Bronchial epithelial cell (primary cell): ENCODE measurements at places on chromosomes 12 and 14. TPM values are rescaled to one million over a fixed set of nuclear protein-coding genes. Genes with fewer than 3 reads are reported as not detected.

The PRPH gene
- 0.26 and 0.51 TPM in 2 replicates for total RNA-seq

The CLBA1 gene
- total RNA-seq, result 8.4 and 14.1 TPM in 2 replicates

The GLS2 gene
- total RNA-seq, result 5.2 and 6.1 TPM in 2 replicates

The LBHD2 gene
- not detected in 2 replicates for total RNA-seq

The RFLNA gene
- not detected in 2 replicates for total RNA-seq

The SOX5 gene
- total RNA-seq, result under 0.01 TPM in 2 replicates

The TBX5 gene
- total RNA-seq, result not detected in 2 replicates

The PLCZ1 gene
- not detected in 2 replicates for total RNA-seq

The IKZF4 gene
- 0.26 and 0.64 TPM in 2 replicates for total RNA-seq

- DNase-seq, result no peak
Measured at GRCh38 chr12:47964106-47964728, 821 bp downstream of the TMEM106C start.

GRCh38 chr14:76998910-76999309 is 29.6 kb downstream of the IRF2BPL start:
- DNase-seq, result no peak

DNA sequence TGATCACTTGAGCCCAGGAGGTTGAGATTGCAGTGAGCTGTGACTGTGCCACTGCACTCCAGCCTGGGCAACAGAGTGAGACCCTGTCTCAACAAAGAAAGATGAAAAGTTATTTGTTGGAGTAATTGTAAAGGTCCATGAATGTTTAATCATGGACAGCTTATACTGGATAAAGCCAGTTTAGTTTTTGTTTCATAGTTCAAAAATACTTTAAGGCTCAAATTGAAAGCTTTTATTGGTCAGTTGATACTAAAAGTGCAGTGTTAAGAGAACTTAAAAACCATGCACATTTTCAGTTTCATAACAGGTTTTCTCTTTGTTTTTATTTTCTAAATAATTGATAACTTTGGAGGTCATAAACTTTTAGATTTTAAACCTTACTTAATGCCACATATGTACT is 108.4 kb downstream of the MON2 start:
- DNase-seq, result no peak

DNA sequence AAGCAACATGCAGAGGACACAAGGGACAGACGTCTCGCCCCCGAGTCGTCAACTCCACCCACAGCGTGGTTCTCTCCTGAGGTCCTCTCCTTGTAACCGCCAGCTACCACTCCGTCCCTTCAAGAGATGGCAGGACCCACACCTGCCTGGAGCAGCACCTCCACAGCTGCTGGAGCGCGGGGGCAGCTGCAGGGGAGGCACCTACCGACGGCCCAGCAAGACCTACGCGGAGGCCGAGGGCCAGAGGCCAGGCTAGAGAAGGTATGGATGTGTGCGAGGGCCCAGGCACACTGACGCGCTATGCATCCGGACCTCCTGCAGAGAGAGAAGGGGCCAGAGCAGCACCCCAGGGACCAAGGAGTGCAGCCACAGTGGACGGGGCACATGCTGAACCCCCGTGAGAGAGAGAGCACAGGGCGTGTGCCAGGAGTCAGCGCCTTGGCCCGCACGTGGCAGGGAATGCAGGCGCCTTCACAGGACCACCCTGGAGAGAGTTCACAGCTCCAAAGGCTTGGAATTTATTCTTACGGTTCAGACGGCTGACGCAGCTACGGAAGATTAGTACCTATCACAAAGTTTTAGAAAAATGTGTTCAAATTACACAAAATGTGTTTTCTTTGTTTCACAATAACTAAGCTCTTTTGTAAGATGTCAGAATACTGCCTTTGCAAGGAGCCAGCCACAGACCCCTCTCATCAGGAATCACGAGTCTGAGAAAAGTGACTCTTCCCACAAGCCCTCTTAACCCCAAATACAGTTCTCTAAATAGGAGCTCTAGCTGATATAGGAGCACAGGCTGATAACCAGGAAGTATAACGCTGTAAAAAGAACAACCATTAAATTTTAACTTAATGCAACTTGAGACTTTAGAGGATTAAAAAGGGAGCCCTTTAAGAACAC is 36.8 kb downstream of the CDC42BPB start:
- DNase-seq, result no peak

DNA sequence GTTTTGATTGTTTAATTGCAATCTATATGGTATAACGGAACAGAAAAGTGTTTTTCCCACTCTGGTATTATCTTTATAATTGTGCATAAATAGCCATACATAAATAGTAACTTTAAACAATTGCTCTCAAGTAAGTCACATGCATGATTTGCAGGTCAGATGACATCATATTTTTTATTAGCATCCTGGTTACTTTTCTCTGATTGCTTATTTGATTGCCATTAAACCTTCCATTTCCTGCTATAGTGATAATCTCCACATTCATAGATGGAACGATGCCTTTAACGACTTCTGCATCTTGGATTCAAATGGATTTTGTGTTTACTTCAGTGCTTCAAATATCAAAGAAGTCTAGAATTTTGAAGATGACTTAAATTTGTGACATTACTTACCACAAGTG is 3.5 kb upstream of the KLRK1 start:
- no peak for DNase-seq

DNA sequence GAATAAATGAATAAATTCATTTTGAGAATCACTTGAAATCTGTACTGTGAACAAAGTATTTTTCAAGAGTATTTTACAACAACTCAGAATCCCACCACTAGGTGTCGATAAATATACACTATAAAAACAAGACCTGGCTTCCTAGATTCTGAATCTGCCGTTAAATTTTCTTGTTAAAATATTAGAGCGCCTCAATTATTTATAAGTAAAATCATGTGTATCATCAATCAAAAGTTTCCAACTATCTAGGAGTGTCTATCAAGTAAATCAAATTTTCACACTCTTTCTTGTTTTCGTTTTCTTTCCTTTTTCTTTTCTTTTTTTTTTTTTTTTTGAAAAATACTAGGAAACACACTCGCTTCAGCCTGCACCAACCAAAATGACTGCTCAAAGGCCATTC is 179.2 kb upstream of the DCN start:
- peak; percentile 50 for DNase-seq

GRCh38 chr12:31715283-31715825 is 13.5 kb downstream of the AMN1 start:
- peak; percentile 88 for DNase-seq

GRCh38 chr12:26402648-26403047 is 207.3 kb downstream of the SSPN start:
- DNase-seq, result peak; percentile 87

GRCh38 chr12:123807670-123808069 is 45.6 kb downstream of the DNAH10 start:
- DNase-seq, result no peak

DNA sequence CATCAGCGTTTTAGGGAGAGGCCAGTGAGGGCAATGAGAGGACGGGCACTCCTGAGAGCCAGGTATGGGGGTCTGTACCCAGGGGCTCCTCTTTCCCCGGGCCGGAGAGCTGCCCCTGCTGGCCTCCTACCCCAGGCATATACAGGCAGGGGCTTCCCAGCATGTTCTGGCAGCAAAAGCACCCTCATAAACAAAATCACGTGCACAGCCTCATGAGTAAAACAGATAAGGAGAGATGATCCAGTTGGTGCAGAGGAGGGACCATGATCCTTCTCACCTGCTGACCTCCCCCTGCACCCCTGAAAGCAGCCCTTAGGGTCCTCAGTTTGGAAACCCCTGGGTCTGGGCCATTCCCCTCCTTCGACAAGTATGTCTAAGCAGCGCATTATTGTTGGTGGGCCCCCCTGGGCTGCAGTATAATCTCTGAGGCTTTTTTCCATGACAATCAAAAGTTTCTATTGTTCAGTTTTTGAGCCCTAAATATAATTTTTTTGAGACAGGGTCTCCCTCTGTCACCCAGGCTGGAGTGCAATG is 5.0 kb upstream of the KRT4 start:
- no peak for DNase-seq

- DNase-seq, result no peak
Measured at GRCh38 chr12:75842090-75842489, 189.5 kb downstream of the PHLDA1 start.

- no peak for DNase-seq
Measured at GRCh38 chr12:70449753-70450341, 83.8 kb downstream of the KCNMB4 start.

GRCh38 chr12:51389302-51389999 is 1.8 kb downstream of the GALNT6 start:
- DNase-seq, result peak; percentile 80

DNA sequence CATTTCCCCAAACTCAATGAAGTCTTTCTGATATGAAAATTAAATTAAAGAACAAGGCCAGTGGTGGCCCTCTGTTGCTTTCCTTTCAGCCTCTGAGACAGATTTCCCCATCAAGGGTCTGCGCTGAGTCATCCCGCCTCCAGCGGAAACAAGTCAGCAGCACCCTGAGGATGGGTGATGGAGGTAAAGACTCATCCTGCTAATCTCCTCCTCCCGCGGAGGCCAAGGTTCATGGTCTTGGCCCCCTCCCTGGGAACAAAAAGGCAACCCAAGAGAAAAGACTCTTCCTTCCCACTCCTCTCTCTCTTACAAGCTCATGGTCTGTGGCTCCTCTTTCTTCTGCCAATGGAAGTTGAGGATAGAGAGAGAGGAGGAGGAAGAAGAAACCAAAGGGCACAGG is 9.0 kb upstream of the NUMB start:
- DNase-seq, result no peak

DNA sequence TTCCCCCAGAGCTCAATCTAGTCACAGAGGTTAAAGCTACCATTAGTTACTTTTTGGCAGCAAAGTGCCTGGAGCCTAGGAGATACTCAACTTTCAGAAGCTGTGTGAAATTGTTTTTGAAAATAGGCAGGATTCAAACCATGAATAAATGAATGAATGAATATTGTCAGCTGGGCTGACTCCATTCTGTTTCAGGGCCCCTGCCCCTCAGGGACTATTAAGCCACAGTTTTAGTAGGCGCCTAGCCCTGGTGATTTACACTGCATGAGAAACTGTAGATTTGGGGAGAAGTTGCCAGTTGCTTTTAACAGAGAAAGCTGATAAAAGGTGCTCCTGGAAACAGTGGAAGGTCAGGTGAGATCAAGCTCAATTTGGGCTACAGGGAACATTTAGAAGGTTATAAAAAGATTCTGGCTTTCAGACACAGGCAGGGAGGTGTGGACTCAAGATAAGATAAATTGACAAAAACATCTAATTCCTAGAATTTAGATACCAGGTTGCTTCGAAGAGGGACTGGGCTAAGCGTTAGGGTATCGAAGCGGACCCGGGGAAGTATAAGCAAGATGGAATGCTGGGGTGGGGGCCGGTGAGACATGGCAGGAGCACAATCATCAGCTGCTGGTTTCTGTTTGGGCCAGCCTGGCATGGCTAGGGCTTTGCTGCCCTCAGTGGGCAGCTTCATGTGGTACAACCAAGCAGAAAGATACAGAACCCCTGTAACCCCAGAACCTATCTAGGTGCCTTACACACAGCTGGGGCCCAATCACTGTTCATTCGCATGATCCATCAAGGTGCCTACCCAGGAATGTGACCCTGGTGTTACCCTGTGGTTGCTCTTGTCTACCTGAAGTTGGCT is 14.9 kb upstream of the CELA1 start:
- no peak for DNase-seq

DNA sequence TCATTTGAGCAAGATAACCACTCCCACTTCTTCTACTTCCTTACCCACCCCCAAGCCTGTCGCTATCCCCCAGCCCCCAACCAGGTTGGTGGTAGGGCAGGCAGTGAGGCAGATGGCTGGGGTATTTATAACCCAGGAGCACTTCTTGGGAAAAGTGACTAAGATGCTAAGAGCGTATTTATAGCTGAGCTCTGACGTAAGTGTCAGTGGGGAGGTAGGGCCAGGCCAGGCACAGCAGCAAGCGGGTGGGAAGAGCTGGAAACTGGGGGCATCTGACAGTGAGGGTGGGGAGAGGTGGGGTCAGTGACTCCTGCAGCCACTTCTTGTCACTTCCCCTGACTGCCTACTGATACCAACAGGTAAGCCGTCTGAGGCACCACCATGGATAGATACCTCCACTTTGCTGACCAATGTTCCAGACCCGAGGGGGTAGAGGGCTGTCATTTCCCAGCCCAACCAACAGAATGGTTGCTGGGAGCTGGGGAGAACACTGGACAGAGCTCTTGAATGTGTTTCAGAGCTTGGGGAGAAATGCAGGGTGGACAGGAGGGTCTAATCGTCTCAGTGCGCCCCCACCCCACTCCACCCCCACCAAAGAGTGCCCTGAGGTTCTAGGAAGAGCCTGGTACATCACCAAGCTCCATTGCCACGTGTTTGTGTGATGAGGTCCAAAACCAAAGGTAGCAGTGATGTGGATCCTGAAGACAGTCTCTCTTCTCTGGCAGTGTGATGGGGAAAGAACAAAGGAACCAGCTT is 2.7 kb upstream of the INHBE start:
- DNase-seq, result no peak

GRCh38 chr12:6207259-6207925 is 7.2 kb downstream of the CD9 start:
- no peak for DNase-seq

DNA sequence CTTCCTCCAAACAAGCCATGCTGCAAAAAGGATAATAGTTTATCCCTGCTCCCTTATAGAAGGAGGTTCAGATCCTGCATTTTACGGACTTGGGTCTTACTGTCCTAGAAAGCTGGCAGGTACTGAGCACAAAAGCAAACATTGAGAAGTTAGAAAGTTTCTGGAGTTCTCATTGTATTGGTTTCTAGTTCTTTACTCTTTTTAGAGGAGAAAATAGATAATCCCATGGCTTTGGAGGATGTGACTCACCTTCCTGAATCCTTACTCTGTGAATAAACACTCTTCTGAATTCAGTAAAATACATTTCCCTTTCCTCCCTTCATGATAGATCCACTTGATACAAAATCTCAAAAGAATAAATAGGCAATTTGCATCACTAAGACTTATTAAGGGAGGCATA is 188.9 kb downstream of the NPAS3 start:
- DNase-seq, result peak; percentile 55

DNA sequence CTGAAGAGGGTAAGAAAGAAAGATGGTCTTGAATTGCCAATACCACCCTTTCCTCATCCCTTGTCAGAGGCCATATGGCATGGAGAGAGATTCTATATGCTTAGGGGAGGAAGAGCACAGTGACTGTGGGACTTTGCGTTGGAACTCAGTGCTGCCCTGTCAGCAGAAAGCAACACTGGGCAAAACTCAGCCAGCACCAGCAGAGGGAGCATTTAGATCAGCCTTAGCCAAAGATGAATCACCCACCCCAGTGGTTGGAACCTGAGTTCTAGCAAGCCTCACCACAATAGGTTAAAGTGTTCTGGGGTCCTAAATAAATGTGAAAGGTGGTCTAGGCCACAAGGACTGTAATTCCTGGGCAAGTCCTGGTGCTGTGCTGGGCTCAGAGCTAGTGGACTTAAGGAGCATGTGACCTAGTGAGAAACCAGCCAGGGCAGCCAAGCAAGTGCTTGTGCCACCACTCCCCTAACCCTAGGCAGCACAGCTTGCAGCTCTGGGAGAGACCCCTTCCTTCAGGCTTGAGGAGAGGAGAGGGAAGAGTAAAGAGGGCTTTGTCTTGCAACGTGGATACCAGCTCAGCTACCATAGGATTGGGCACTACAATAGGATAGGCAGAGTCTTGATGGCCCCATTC is 11.4 kb upstream of the BCAT1 start:
- DNase-seq, result peak; percentile 70

DNA sequence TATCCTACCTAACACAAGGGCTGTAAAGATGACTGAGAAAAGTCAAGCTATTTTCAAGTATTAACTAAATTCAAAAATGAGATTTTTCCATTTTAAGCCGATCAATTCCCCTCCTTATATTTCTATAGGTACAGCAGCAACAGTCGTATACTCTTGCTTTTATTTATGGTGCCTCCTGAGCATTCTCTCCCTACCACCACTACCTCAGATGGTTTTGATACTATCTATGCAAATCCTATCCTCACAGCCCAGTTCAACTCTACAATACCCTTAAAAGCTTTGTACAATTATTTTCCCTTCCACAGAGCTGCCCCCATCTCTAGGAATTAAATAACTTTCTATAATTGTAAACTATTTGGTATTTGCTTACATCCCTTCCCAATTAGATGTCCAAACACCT is 52.1 kb downstream of the GALC start:
- DNase-seq, result no peak
